Uterus (tissue), 4 donors: ENCODE measurements at places on chromosomes 1 and 21. TPM values are rescaled to one million over a fixed set of nuclear protein-coding genes. Genes with fewer than 3 reads are reported as not detected.
A peak's percentile ranks its signal among the peaks of the same experiment; 100 is the strongest.

The BCL2L15 gene
- total RNA-seq: 1.4 TPM

The SMCP gene
- not detected for total RNA-seq

The AADACL4 gene
- total RNA-seq: not detected

The MARCKSL1 gene
- 19.2 TPM for total RNA-seq

The IGSF9 gene
- 6.2 TPM for total RNA-seq

The FUCA1 gene
- total RNA-seq: 22.2 TPM

DNA sequence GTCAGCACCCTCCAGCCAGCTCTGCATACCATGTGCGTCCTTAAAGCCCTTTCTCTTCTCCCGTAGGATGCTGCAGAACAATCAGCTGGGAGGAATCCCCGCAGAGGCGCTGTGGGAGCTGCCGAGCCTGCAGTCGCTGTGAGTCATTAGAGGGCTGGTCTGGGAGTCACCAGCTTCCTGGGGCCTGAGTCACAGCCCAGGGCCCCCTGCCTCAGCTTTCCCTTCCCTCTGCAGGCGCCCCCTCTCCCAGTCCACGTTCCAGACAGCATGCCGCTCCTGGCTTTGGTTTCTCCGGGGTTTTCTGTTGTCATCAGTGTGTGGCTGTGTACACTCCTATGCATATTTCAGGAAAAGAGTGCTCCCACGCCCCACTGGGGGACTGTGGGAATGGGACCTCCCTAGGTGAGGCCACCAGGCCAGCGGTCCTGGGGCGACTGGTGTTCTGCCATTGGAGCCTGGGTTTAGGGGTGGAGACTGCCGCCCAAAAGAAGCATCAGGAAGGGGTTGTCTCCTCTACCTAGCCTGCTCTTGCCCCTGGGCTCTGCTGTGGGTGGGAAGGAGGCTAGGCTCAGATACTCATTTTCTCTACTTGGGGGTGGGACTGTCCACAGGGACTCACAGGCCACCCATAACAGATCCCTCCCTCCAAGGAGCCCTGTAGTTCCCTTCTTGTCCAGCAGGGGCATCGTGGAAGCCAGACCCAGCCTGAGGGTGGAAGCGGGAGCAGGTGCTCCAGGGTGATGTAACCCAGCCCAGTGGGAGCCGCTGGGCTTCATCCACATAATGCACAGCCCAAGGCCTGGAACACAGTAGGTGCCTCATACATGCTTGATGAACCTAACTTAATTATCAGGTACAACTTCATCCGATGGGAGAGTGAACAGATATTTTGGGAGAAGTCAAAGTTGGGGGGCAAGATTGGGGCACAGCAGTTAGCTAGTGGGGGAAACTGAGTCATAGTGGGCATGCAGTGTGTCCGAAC lies 42.5 kb downstream of the LGR6 start:
- no peak overlapping the region for H3K4me3 ChIP-seq
- H3K4me1 ChIP-seq: no peaks in the 10 kb centered on the region
- DNase-seq: peak; percentile 44
- no peaks in the 10 kb centered on the region for H3K27me3 ChIP-seq

DNA sequence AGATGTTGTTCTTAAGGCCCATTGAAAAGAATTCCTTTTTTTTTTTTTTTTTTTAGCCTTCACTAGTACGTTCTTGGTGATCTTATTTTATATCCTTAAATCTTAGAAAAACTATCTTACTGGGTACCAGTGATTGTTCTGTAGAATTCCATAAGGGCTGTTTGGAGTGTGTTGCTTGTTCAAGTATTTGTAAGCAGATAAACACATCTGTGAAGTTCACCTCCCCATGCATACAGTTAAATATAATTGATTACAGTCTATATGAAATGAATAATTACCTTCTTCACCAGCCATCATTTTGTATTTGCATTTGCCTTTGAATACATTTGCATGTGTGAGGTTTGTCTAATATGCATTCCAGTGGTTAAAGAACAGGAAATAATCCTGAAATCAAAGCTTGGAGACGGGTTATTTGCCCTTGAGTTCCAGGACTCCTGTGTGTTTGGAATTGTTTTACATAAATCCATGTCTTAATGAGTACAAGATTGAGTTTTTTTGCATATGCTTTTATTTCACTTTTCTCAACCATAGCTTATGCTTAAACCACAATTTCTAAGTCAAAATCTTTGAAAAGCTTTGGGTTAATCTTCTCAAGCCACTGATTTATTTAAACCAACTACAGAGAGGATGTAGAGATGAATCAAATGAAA lies 73.1 kb downstream of the VPS13D start:
- no peak for DNase-seq
- H3K36me3 ChIP-seq: no peaks in the 10 kb centered on the region
- H3K27ac ChIP-seq: no peak overlapping the region
- no peaks in the 10 kb centered on the region for H3K27me3 ChIP-seq

GRCh38 chr1:94746635-94747525 lies 73.3 kb upstream of the SLC44A3 start:
- no peak for DNase-seq
- H3K4me3 ChIP-seq: no peak overlapping the region
- H3K36me3 ChIP-seq: peaks cover 2% of the 10 kb centered on the region
- no peak overlapping the region for H3K27ac ChIP-seq
- H3K27me3 ChIP-seq: no peaks in the 10 kb centered on the region

- peak; percentile 88 for DNase-seq
- H3K36me3 ChIP-seq: no peaks in the 10 kb centered on the region
- no peaks in the 10 kb centered on the region for H3K4me1 ChIP-seq
- H3K27me3 ChIP-seq: no peaks in the 10 kb centered on the region
Measured at GRCh38 chr1:201649761-201650622, 111.1 kb downstream of the NAV1 start.

GRCh38 chr21:42027085-42027821 lies 17.1 kb upstream of the ZBTB21 start:
- H3K4me3 ChIP-seq: no peak overlapping the region
- no peaks in the 10 kb centered on the region for H3K27me3 ChIP-seq
- no peaks in the 10 kb centered on the region for H3K36me3 ChIP-seq
- peak overlapping the region; percentile 61 for H3K27ac ChIP-seq
- no peak for DNase-seq
- H3K4me1 ChIP-seq: no peaks in the 10 kb centered on the region

DNA sequence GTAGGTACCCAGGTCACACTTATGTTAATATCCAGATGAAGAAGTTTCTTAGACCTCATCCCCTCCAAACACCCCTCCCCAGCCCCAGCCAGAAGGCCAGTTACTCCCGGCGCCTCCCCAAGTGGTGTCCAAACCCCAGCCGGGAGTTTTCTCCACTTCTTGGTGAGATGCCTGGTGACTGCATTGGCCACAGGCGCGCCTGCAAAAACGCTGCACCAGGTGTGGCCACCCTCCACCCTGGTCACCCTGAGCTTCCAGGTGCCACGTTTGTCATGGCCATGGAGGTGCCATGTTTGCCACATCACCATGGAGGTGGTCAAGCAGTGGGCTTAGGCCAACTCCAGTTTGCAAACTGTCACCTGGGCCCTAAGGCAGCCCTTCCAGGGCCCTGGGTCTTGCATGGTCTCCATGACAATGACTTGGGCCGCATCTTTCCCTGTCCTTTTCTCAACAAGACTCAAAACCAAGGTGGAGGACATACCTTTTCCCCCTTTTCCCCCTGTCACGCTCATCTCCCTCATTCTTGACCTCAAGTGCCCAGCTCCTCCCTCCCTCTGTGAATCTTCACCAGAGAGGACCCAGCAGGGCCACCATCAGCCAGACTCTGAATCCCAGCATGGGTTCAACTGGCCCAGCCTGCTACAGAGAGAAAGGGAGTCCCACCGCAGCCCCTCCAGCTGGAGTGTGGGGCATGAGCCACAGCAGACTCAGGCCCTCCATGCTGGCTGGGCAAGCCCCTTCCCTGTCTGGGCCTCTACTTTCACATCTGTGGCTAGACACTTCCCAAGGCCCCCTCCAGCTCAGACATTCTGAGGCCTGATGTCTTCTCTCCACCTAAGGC lies 125.9 kb upstream of the ZBTB40 start:
- DNase-seq: no peak
- no peak overlapping the region for H3K4me3 ChIP-seq
- no peak overlapping the region for H3K27ac ChIP-seq
- H3K36me3 ChIP-seq: no peaks in the 10 kb centered on the region
- no peaks in the 10 kb centered on the region for H3K4me1 ChIP-seq
